Stimulated activated CD4-positive, alpha-beta T cell treated with anti-CD3 and anti-CD28 coated beads, Interleukin-4, amount 100 ng/mL, for 24 hours (primary cell): ENCODE measurements at places on chromosomes 1 and 21.

DNA sequence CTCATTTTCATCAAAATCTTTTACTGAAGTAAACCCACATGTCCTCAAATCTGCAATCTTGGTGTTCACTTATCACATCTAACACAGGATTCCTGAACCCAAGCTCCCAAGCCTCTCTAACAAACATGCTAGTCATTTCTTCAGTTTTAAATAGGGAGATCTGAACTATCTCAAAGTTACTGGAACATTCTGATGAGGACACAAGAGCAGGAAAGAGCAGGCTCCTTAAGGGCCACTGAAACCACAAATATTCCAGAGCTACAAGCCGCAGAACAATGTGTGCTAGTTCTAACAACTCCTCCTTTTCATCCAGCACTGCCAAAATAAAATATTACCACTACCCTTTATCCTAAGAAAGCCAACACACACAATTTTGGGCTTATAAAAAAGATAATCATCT is 38.9 kb downstream of the WARS2 start:
- no peak for DNase-seq

GRCh38 chr1:39258146-39258924 is 53.8 kb downstream of the MACF1 start:
- DNase-seq: peak; percentile 73

- DNase-seq: no peak
Measured at GRCh38 chr1:167409183-167409582, 109.1 kb downstream of the CD247 start.

DNA sequence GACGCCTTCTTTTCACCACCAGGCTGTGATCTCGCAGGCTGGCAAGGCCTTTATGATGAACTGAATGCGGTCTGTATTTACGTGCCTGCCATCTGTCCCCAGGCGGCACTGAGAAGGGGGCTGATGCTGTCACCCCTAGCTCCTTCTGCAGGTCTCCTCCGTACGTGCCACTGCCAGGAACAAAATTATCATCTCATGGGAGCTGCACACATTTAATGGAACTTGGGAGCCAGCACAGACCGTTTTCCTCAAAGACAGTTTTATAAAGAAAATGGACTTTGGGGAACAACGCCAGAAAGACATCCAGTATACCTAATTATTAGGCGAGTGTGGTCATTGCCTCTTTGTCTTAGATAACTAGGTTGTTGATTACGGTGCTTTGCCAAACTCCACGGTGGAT is 434.5 kb downstream of the KIF26B start:
- no peak for DNase-seq

DNA sequence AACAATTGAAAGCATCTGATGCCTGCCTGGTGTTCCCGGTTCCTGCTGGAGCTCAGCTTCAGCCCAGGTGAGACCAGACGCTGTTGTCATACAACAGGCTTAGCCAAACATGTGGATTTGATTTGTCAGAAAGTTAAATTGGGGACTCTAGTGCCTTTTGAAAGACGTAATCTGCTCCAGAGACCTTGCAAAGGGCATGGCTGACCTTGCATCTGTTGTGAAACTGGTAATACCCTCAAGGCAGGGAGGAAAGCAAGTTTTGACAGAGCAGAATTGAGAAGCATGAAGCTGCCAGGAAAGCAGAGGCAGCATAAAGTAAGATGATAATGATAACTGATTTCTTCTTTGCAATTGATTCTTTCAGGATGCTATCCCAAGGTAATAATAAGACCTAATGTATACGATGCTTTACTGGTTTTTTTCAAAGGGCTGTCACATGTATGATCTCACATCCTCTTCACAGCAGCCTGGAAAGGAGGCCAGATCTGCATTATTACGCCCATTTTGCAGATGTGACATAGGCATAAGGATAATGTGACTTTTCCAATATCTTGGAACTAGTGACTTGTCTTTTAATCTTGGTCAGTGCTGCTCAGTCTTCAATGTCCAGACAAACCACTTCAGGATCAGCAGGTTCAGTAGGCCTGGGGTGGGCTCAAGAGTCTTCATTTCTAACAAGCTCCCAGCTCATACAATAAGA is 24.7 kb upstream of the CNN3 start:
- DNase-seq: no peak

GRCh38 chr1:230694991-230695390 is 18.9 kb downstream of the AGT start:
- DNase-seq: no peak

- DNase-seq: no peak
Measured at GRCh38 chr1:35680271-35680670, 38.4 kb downstream of the C1orf216 start.

DNA sequence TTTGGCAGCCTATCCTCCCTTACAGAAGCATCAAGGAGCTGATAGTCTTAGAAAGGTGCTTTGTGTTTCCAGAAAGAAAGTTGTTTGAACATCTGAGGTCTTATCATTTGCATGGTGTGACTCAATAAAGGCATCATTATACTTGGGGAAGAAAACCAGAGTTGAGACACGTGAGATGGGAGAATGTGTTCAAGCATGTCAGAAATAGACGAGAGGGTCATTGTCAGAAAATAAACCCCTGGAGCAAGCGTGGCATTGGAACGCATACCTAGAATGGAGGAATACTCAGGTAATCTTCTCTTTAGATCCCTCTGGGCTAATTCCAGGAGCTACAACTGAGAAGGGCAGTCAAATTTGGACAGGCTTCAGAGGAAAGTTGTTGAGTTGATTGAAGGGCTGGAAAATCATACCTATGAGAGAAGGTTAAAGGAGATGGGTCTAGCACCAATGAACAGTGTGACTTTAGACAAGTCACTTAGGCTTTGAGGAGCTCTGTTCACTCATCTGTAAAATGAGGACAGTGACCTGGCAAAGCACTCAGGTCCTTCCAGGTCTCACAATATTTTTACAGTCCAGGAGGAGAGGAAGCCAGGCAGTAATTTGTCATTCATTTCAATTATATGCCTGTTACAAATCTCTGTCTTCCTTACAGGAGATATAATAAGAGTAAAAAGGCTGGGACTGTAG is 101.3 kb upstream of the C1orf21 start:
- DNase-seq: no peak

GRCh38 chr1:110736900-110737605 is 62.3 kb upstream of the KCNA3 start:
- DNase-seq: no peak

DNA sequence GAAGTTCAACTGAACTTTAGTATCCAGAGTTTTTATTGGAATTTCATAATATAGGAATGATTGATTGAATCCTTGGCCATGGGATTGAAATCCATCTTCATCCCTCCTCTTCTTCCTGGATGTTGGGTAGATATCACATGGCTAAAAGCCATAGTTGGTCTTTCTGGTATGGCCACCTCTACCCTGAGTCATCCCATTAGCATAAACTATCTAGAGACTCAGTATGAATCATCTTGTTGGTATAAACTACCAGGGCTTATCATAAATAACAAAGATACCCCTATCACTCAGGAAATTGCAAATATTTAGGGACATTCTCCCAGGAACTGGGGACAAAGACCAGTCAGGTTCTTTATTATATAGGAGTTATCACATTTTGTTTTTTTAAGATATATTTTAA is 21.2 kb upstream of the ZP4 start:
- no peak for DNase-seq

- DNase-seq: no peak
Measured at GRCh38 chr1:100340494-100340893, 11.8 kb upstream of the CDC14A start.

DNA sequence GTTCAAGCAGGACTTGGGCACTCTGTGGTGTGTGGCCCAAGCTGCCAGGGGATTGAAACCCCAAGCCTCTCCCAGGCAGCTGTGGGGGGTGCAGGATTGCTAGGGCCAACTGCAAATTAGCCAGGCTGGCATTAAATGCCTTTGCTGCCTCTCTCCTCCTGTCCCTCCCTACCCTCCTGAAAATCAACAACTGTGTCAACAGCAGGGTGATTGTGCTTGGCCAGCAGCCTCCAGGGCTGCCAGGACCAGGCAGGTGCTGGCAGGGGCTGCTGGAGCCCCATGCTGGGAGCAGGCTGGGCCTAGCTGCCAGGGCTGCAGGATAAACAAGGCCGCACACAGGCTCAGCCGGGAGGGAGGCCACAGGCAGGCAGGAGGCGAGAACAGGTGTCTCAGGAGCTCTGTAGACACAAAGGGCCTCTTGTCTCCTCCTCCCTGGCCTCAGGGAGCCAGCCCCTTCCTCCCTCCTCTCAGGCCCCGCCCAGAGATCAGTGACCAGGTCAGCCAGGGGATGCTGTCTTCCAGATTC is 11.4 kb downstream of the SOX13 start:
- no peak for DNase-seq

DNA sequence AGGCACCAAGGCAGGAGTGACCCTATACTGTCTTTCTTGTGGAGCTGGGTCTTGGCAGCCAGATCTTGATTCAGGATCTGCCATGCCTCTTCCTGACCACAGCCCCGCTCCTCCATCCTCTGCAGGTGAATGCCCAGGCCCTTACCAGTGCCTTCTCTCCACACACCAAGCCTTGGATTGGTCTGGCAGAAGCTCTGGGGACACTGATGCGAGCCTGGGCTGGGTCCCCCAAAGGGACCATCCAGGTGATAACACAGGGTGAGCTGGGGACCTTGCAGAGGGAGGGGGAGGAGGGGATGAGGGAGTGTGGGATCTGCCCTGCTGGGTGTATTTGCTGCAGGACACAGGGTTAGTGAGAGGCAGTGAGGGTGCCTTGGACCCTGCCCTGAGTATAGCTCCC is 28.4 kb downstream of the HMGCS2 start:
- DNase-seq: no peak

DNA sequence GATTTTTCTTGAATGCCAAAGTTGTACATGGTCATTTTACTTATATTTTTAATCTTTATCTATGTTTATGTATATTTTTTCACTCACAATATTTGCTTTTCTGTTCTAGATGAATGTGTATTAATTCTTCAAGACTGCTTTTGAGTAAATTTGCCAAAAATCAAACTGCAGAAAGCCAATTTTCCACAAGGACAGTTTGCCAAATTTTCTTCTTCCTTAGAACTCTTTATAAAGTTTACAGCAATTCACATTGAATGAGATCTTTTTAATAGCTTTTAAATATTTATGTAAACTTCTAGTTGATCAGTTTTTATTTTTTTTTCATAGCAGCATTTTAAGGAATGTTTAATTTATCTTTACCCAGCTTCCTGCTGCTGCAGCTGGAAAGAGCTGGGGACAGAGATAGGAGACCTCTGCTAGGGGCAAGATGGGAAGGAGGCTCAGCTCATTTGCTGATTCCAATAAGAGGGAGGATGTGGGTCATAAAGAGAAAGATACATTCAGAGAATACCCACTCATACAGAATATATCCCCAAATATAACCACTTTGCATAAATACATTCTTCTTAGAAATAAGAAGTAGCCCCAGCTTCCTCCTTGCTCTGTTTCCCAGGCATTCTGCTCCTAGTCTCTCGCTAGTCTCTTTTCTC is 93.0 kb downstream of the ODF2L start:
- DNase-seq: no peak

DNA sequence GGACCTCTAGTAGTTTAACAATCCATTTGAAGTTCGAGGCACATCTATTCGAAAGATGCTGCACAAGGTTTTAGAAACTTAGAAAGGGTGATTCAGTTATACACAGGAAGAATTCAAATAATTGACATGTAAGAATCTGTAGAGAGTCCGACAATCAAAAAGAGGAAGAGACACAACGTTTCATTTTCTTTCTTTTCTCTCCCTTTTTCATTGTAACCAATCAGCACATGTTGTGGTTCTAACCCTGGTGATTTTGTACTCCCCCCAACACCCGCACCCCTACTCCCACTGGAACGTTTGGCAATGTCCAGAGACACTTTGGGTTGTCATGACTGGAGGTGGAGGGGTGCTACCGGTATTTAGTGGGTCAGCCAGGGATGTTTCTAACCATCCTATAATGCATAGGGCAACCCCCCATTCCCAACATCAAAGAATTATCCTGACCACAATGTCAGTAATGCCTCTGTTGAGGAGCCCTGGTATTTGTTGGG is 4.9 kb downstream of the TGFB2 start:
- DNase-seq: no peak

GRCh38 chr1:227753999-227754711 is 18.9 kb downstream of the SNAP47 start:
- DNase-seq: no peak

GRCh38 chr1:76125473-76126219 is 51.1 kb downstream of the ST6GALNAC3 start:
- DNase-seq: no peak

DNA sequence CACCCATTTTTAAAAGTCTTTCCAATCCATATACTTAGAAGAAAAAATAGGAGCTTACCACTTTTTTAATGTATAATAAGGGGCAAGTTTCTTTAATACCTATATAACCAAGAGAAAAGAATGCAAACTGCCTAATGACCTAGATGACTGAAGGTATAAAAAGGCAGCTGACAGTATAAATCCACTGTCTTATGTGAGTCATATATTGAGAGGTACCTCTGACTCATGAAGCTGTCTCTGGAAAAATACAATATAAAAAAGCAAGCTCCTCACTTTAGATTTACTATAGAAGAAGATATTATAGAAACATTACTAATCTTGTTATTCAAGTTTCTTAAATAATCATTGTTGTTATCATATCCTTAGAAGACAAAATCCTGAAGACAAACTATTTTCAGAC is 144.2 kb downstream of the VAV3 start:
- no peak for DNase-seq

- no peak for DNase-seq
Measured at GRCh38 chr1:156337052-156337887, 822 bp downstream of the CCT3 start.

- DNase-seq: no peak
Measured at GRCh38 chr1:215104283-215104682, 21.7 kb downstream of the KCNK2 start.

DNA sequence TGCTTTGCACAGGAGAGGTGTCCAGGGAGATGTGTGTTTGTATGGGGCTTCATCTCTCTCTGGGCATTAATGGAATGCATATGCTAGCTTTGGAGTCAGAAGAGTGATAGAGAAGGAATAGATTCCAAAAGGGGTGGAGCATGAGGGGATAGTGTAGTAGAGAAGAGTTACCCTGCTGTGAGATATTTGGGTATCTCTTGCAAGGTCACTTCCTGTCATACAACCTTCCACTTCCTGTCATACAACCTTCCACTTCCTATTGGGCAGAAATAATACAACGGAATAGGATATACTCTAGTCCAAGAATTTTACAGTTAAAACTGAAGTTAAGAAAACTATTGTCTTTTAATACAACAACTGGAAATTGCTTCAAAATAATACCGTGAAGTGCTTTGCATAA is 351.8 kb upstream of the FMN2 start:
- DNase-seq: no peak
